Natural killer cell treated with Interleukin-12 subunit alpha and Interleukin-12 subunit beta and Interleukin-15 and Interleukin-18, amount 100 ng/mL, for 72 hours (primary cell): ENCODE measurements at places on chromosomes 5 and 9. TPM values are rescaled to one million over a fixed set of nuclear protein-coding genes. Genes with fewer than 3 reads are reported as not detected.

PCSK5 gene
- 1.7 TPM for total RNA-seq

DNA sequence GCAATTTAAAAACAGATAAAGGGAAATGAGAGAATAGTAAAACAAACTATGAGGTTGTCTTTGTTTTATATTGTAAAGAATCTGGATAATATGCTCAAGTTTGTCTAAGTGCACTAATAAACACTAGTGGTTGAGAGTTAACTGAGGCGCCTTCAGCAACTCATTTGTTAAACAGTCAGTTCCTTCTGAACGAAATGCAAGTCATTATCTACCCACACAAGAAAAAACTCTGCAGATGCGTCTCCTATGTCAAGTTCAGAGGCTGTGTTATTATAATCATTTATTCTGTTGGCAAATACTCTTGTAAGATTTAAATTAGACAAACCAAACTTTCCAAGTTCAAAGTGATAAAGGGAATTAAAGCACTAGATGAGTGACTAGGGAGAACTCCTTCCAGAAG lies 20.3 kb upstream of the PCA3 start:
- DNase-seq, result no peak

GRCh38 chr5:5424736-5425135 lies 2.3 kb downstream of the ICE1 start:
- DNase-seq, result no peak

GRCh38 chr5:139342423-139342723 lies 719 bp downstream of the PAIP2 start:
- peak; percentile 85 for DNase-seq

- no peak for DNase-seq
These were observed 3.3 kb upstream of the MSMP start for GRCh38 chr9:35757226-35757891.

OCLN gene
- 0.48 TPM for total RNA-seq

DNA sequence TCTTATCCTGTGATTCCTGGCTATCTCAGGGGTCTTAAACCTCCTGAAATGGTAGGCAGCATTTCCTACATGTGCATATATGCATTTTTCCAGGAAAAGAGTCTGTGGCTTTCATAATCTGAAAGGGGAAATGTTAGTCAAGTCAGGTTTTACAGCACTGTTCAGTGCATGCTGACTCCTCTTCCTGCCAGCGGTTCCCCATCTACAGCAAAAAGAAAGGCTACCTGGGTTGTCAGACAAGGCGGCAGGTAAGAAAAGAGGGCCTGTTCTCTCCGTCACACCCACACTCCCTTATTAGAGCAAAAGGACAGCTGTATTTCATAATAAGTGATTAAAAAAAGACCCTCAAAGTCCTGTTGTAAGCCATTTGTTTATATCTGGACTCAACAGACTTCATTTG lies 4.3 kb upstream of the SPATA6L start:
- no peak for DNase-seq

DNA sequence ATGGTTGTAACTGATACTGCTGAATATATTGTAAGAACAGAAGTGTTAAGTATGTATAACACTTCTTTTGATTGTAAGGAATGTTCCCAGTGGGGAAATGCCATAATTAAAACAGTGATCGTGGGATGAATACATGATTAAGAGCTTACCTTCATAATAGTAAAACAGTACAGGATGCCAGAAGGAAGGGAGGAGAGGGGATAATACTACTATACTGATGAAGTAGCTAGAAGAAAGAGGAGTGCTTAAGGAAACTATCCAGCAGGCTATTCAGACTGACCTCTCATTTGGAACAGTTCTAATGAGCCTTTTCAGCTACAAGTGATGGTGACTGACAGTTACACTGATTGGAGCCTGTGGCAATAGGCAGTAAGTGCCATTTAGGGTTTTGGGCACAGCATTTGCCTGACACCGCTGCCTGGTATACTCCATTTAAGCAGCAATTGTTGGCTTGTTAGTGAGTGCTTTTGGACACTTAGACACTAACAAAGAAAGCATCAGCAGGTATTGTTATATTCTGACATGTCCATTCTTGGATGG lies 33.8 kb upstream of the KDM4C start:
- no peak for DNase-seq

CYLC2 gene
- total RNA-seq, result not detected

ARHGEF39 gene
- 14.2 TPM for total RNA-seq

- no peak for DNase-seq
These were observed 11.0 kb downstream of the TRIO start for GRCh38 chr5:14153932-14154731.

EDIL3 gene
- not detected for total RNA-seq

LAMC3 gene
- total RNA-seq, result not detected

PKD2L2 gene
- total RNA-seq, result not detected

- no peak for DNase-seq
These were observed 53.6 kb downstream of the FER start for GRCh38 chr5:108801301-108801700.

- no peak for DNase-seq
These were observed 38.5 kb upstream of the STX17 start for GRCh38 chr9:99867968-99868367.

- DNase-seq, result no peak
These were observed 2.4 kb upstream of the OMD start for GRCh38 chr9:92426501-92427145.

CENPH gene
- 17.1 TPM for total RNA-seq
